ENCODE measurements at places on chromosomes 6 and 20. TPM values are rescaled to one million over a fixed set of nuclear protein-coding genes. Genes with fewer than 3 reads are reported as not detected.

Gene TUBB2B
- 6.1 TPM for polyA plus RNA-seq

Gene WFDC10B
- not detected for polyA plus RNA-seq

Gene SLC4A11
- polyA plus RNA-seq, result 0.87 TPM

Gene TPX2
- polyA plus RNA-seq, result 0.12 TPM

Gene APCDD1L
- polyA plus RNA-seq, result 0.27 TPM

Gene BPIFB1
- polyA plus RNA-seq, result 0.12 TPM

Gene XKR7
- polyA plus RNA-seq, result 1.2 TPM

Gene BPI
- polyA plus RNA-seq, result not detected

- DNase-seq, result no peak
Measured at GRCh38 chr20:23613676-23614075, 8.0 kb upstream of the CST9 start.

DNA sequence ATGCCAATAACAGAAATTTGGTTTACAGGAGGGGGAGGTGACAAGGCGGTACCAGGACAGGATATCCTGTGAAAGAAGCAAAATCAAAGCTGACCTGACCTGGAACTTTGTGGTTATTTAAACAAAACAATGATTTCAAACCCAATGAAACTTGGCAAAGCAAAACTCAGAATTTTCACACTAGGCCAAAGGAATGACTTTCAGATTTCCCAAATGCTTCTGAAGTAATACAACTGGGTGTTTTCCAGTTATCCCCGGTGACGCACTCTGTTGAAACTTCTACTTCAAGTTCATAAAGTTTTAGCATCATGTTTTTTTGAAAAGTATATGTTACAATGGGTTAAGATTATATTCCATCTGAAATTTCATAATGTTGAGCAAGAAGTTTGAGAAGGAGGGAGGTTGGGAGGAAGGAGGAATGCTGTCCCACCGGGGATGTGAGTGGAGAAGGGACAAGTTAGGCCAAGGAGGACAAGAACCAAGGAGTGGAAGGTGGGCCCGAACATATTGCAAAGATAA is 78.1 kb upstream of the TRAF3IP2 start:
- DNase-seq, result no peak

GRCh38 chr20:20743511-20744169 is 31.2 kb upstream of the RALGAPA2 start:
- DNase-seq, result peak; percentile 23

DNA sequence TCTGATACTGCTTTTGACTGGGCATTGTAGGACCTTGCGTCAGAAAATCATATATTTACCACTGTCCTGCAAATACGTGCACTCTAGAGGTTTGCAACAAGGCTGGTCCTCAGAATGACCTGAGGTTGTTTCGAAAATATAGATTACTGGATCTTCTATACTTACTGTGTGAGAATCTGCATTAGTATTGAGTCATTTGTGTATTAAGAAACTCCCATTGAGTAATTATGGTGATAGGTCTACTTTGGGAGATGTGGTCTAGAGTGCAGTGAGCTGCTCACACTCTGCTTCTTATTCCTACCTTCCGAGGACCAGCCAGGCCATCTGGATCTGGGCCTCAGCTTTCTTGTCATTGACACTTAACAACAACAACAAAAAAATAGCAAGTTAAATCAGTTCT is 9.6 kb downstream of the KLHL32 start:
- DNase-seq, result no peak

- no peak for DNase-seq
Measured at GRCh38 chr6:139857143-139857542, 482.7 kb upstream of the CITED2 start.

DNA sequence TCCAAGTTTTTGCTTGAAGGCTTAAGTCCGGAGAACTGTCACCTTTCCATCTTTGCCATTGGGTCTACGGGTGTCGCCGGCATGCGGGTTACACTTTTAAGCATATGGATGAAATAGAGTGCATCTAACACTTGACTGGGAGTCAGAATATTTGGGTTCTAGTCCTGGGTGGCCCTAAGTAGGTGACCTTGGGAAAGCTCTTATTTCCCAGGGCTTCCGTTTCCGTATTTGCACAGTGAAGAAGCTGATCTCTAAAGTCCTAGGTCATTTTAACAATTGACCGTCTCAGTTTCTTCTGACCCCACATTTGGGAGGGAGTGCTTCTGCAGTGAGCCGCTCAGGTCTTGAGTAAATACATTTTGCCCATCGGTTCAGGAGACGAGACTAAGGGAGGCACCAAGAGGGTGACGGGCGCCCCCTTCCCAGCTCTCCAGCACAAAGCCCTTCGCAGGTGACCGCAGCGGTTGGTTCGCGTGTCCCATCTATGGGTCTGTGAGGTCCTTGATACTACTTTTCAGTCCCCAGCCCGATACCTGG is 651 bp upstream of the BLTP3A start:
- DNase-seq, result peak; percentile 47

DNA sequence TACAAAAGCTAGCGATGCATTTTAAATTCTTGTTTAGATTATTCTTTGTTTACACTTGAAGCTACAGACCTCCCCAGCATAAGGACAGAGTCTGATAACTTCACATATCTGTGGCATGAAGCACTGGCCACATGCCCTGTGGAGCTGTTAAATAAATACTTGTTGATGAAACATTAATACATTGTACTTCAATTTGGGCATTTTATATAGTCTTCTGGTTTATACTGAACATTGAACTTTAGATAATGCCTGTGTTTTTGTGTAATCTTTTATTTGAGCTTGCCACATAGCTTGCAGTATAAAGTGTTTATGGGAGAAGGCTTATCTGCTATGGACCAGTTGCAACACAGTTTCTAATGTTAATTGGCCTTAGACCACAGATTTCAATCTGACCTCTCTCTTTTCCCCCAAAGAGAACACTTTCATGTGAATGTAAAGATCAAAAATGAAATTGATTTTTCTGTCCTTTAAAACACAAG is 48.2 kb downstream of the FRK start:
- DNase-seq, result no peak

- DNase-seq, result no peak
Measured at GRCh38 chr20:58405504-58406291, 16.7 kb downstream of the VAPB start.

GRCh38 chr20:57069442-57069841 is 197.0 kb downstream of the BMP7 start:
- peak; percentile 28 for DNase-seq

DNA sequence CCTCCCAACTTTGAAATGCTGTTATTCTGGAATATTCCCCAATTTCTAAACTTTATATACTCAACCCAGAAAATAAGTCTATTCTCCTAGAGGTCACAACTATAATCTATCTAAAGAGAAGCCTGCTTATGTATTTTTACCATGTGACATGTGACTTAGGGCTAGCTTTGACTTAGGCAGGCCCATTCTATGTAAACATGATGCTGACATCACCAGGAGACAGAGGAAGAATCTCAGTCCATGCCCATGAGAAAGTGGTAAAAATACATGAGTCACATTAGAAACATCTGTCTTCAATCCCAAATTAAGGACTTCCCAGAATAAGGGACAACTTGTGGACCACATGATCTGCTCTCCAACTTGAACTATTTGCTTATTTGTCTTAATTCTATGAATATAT is 113.6 kb upstream of the ID4 start:
- no peak for DNase-seq

- DNase-seq, result no peak
Measured at GRCh38 chr20:62219992-62220665, at the start of gene HRH3. TSS of gene HRH3 (minus strand) at chr20:62220278. CDS start at chr20:62219970, 308 bp downstream.

GRCh38 chr6:83309344-83309743 is 116.2 kb downstream of the RWDD2A start:
- no peak for DNase-seq

GRCh38 chr20:4090756-4091489 is 75.6 kb upstream of the RNF24 start:
- no peak for DNase-seq

DNA sequence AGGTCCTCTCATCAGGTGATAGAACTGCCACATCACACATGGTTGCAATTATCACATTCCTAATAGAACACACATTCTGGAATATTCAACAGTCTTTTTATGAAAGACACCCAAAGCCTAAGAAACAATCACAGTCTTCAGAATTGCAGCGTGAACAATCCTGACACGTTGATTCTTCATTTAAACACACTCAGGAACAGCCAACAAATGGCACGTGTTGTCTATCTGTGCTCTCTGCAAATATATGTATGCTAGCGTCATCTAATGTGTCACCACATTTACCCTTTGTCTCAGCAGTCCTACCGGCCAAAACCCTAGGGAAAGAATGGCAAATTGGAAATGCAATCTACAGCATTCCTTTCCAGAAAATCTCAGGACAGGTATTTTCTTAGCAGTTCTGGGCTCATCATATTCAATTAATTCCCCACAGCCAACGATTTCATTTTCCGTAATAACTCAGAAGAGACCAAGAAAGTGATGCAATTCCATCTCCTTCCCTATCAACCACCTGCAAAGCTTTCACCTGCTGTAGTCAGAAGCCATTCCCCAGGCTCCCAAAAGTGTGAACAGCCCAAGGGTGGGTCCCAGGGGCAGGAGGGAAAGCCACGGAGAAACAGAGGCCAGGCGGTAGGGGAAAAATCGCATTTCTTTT is 280.3 kb upstream of the JARID2 start:
- DNase-seq, result no peak

- no peak for DNase-seq
Measured at GRCh38 chr6:143647191-143647590, 30.6 kb upstream of the PHACTR2 start.

DNA sequence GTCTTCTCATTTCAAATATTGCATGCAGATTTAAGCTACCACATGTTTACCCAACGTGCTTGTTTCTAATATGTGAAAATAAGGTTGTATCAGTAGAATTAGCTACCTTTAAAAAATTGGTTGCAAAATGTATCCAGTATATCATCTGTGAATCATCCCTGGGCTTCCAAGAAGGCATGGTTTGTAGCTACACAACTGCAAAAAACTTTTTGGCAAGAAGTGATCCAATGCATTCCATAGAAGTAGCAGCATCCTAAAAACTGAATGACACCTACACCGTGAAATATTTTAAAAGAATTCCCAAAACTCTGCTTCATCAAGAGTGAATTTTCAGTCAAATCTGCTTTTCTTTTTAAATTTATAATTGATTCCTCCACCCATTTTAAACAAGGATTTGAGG is 89.1 kb downstream of the AIG1 start:
- no peak for DNase-seq

DNA sequence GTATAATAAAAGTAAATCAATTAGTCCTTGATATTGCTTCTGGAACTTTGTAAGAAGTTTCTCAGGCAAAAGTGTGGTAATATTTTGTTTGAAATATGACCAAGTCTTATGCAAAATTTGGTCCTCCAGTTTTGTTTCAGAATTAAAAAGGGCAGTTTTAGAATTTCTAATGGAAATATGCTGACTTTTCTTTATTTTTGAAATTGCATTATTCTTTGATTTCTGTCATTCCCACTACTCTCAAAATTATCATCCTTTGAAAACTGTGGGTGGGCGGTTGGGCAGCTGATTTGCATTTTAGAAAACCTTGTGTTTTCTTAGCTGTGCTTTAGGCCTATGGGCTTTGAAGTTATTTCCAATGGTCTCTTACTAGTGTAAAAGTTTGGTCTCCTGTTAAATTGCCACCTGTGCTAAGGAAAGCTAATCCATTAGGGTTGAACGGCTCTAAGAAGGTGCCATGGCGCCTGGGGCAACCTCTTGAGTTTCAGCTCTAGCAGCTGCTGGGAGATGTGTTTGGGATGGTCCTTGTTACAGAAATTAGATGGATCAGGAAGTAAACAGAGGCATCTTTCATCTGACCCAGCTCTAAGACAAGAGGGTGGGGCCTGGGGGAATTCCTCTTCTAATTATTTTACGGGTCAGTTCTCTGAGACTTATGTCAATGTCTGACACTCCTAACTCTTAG is 880.8 kb upstream of the SLC35B3 start:
- no peak for DNase-seq

DNA sequence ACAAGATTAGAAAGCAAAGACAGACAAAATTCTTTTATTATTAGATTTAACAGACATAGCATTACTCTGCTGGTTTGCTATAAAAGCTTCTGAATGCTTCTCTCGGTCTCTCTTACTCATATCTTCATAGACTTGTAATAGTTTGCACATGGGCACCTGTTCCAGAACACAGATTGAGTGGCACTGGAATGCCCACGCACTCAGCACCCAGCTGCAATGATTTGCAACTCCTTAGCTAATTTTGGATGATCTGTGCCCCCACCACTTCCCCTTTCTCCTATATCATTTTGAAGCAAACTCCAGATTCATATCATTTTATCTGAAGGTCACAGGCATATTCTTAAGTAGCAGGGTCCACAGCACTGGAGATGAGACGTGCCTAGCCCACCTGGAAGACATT is 148.8 kb downstream of the CFAP61 start:
- no peak for DNase-seq
